ENCODE measurements at places on chromosomes 2 and 18.

DNA sequence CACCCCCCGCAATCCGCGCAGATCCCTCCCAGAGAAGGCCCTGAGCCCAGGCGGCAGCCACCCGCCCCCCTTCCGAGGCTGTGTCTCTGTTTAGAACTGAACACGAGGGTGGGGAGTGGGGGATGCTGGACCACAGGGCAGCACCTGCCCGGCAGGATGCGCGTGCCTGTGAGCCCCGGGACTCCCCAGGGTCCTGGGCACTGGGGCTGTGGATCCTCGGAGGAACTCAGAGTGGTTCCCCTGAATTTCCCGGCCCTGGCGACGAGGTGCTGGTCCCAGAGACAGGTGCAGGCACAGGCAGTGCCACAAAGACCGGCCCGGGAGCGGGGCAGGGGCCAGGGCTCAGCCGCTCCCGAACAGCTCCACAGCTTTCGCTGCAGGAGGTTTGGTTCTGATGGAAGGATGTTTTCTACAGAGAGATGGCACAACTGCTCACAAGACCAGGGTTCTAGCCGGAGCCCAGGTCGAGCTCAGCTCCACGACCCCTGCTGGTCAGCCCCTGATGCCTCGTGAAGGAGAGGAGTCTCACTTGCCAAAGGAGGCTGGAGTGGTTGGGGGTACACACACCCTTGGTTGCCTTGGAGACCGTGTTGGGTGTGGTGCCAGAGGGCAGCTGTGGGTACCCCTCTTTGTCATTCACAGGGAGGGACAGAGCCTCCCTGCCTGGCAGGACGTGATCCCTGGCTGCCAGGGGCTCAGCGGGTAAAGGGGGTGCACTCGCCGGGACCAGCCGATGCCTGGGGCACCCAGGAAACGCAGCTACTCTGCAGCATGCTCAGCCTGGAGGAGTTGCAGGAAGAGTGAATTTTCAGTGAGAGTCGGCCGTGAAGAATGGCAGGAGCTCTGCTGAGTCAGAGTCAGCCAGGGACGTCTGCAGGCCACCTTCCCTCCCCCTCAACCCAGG, 4.4 kb upstream of the NEU4 start:
- no peak for DNase-seq

DNA sequence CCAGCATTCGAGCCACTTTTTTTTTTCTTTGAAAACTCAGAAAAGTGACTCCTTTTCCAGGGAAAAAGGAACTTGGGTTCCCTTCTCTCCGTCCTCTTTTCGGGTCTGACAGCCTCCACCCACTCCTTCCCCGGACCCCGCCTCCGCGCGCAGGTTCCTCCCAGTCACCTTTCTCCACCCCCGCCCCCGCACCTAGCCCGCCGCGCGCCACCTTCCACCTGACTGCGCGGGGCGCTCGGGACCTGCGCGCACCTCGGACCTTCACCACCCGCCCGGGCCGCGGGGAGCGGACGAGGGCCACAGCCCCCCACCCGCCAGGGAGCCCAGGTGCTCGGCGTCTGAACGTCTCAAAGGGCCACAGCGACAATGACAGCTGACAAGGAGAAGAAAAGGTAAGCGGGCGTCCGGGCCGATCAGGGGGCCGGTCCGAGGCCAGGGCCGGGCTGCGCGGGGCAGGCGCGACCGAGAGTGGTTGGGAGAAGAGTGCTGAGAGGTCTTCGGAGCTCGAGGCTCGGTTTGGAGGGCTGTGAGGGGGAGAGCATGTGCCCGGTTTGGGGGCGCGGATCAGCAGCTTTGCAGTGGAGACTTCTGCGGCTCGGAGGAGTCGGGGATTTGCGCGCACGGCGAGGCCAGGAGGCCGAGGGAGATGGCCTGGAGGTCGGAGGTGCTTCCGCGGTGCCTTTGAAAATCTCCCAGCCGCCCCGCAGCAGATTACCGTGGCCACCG, 502 bp downstream of the EPAS1 start:
- no peak for DNase-seq

DNA sequence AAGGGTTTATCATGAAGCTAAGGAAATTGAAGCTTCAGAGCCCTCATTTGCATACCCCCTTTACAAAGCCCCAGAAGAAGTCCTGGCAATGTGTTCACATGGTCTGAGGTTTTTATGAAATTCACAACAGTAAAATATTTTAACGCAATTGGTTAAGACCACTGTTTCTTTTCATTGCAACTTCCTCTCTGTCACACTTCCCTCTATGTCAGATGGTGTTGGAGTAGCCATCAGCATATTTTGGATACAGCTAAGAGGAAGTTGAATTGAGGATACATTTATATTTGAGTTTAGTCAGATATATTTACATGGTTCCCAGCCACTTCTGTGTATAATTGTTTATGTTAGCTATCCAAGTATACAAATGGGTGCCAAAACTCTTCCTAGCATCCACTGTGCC, 170.0 kb downstream of the TXNL1 start:
- DNase-seq: no peak

GRCh38 chr2:105926960-105927678, 182.4 kb downstream of the NCK2 start:
- DNase-seq: peak; percentile 13

- DNase-seq: no peak
Observed at GRCh38 chr18:62587689-62588088, 64.9 kb downstream of the ZCCHC2 start.

GRCh38 chr2:195445639-195446038, 211.4 kb upstream of the SLC39A10 start:
- no peak for DNase-seq

GRCh38 chr2:128324008-128324896, 5.6 kb upstream of the HS6ST1 start:
- DNase-seq: no peak
